GF-D8 (cell line): ENCODE measurements at places on chromosomes 12 and 14.

- no peak for DNase-seq
Measured at GRCh38 chr12:54053751-54054741, at the start of gene HOXC4. Gene HOXC4, plus strand, starts transcription at chr12:54053835. Its CDS starts 88 bp downstream, at chr12:54053923.

GRCh38 chr12:124651516-124652273 lies 84.3 kb upstream of the NCOR2 start:
- no peak for DNase-seq

GRCh38 chr12:69406217-69406616 lies 46.7 kb downstream of the YEATS4 start:
- DNase-seq, result no peak

- no peak for DNase-seq
Measured at GRCh38 chr12:4011597-4011996, 138.4 kb upstream of the PARP11 start.

- DNase-seq, result no peak
Measured at GRCh38 chr12:67772267-67773169, 124.0 kb downstream of the DYRK2 start.

- DNase-seq, result no peak
Measured at GRCh38 chr14:103546652-103547454, 15.6 kb downstream of the BAG5 start.

DNA sequence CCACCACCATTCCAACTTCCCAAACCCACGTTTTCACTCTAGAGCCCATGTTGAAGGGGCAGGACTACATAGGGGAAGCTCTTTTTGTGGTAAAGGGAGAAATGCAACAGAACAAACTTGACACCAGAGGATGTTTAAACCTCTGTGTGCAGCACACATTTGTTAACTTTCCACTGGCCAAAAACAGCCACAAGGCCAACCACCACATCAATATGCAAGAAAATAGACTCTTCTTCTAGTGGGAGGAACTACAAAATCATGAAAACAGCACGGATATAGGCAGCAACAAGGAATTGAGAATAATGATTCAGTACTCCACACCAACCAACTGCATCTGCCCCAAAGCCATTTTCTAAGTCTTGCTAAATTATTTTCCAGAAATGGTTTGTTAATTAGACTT lies 66.3 kb upstream of the CEP83 start:
- DNase-seq, result no peak

DNA sequence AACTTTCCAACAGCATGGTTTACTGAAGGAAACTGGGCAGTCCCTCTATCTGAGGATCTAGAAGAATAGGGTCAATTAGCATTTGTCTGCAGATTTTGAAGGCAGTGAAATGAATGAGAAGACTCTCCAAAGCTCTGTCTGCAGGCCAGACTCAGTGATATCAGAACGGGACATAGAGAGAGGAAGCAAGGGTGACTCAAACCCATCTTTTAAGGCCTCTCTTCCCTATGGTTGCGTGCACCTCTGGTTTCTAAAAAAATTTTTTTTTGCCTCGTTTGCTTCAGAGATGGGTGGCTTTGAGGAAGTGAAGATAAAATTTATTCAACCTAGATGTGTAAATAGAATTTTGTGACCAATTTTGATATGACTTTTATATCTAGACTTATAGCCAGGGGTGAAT lies 71.9 kb upstream of the HOXC13 start:
- DNase-seq, result no peak

DNA sequence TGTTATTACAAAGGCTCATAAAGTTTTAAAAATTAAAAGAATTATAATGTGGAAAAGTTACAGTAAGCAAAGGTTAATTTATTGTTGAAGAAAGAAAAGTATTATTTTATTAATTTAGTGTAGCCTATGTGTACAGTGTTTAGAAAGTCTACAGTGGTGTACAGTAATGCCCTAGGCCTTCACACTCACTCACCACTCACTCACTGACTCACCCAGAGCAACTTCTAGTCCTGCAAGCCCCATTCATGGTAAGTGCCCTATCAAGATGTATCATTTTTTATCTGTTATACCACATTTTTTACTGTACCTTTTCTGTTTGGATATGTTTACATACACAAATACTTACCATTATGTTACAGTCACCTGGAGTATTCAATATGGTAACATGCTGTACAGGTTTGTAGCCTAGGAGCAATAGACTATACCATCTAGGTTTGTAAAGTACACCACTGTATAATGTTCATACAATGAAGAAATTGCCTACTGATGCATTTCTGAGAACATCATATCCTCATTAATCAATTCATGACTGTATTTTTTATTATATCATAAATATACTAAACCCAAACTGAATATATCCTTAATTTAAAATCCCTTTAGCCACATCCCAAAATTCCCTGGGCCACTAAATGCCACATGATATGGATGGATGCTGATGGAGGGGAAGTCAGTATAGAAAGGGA lies 43.6 kb upstream of the NID2 start:
- no peak for DNase-seq

DNA sequence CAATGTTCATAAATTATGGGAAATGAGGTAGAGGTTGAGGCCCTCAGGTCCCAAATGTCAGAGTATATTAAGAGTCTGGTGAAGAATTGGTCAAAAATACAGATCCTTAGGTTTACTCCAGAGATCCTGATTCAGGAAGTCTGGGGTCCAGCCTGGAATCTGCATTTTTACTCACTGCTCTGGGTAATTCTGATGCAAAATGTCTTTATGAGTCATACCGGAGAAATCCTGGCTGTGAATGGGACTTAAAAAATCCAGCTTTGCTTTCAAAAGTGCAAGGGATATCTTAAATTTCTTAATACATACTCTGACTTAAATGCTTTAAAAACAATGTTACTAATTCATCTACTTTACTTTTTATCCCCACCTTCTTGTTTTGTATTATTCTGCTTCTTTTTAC lies 74.5 kb downstream of the FERMT2 start:
- DNase-seq, result no peak

GRCh38 chr12:7797698-7798398 lies 8.6 kb downstream of the NANOG start:
- no peak for DNase-seq

GRCh38 chr12:75922944-75923642 lies 108.5 kb downstream of the PHLDA1 start:
- DNase-seq, result no peak

- no peak for DNase-seq
Measured at GRCh38 chr12:2794191-2794735, 507 bp upstream of the FKBP4 start.

- no peak for DNase-seq
Measured at GRCh38 chr12:18165422-18165871, 75.5 kb upstream of the RERGL start.

- DNase-seq, result no peak
Measured at GRCh38 chr12:116346741-116347140, 69.2 kb upstream of the MED13L start.

DNA sequence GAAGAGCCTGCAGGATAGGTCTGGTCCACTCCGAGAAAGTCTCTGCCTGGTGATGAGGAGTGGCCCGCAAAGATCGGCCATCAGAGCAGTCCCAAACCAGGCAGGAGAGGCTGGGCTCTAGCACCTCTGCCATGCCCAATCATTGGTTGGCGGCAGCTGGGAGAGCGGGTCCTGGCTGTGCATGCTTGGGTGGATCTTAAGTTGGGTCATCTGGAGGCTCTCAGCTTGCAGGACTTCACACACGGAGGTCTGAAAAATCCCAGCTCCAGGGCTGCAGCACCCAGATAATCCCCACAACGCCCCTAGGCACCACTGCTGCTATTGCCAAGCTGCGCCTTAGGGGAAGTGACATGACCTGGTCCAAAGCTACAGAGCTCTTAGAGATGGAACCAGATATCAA lies 766.7 kb upstream of the TBX3 start:
- DNase-seq, result no peak

GRCh38 chr12:69438539-69438938 lies 31.6 kb upstream of the FRS2 start:
- no peak for DNase-seq

GRCh38 chr12:83065562-83065961 lies 378.9 kb downstream of the TMTC2 start:
- DNase-seq, result no peak

DNA sequence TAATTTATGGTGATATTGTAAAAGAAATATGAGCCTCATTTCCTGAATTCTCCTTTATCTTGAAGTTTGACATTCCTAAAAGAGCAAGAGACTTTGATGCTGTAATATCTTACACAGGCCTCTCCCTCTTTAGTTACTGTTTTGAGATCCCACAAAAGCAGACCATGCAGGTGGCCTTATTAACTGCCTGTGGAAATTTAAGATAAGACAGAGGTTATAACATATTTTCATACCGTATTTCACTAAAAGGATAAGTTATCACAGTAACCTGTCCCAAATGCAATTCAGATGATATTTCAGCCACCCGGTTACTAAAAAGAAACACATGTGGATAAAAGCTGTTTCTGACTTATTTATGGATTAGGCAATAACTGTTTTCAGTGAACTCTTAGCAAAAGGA lies 150.1 kb downstream of the NAV3 start:
- DNase-seq, result no peak

DNA sequence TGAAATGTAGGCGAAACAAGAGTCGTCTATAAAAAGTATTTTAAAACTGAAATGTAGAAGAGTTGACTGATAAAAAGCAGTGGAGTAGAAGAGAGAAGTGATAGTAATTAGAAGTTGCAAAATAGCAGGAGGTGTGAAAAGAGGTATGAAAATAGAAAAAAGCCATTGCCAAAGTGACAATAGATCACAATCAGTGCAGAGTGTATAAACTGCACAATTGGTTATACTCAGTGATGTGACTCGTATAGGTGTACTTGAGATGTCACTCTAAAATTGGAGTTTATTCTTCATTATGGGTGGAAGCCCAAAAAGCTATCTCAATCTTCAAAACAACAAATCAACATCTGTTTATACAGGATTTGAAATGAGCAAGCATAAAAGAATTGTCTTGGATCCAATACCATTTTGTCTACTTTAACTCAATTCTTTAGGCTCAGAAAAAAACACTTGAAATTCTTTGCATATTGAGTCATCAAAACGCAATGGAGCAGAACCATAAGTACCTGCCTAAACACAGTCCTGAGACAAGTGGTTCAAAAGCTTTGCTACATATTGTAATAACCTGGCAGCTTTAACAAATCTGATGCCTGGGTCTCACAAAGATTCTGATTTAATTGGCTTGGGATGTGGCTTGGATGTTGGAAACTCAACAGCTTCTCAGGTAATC lies 8.8 kb downstream of the IKBIP start:
- no peak for DNase-seq

- DNase-seq, result no peak
Measured at GRCh38 chr12:66984962-66985361, 284.2 kb upstream of the CAND1 start.

DNA sequence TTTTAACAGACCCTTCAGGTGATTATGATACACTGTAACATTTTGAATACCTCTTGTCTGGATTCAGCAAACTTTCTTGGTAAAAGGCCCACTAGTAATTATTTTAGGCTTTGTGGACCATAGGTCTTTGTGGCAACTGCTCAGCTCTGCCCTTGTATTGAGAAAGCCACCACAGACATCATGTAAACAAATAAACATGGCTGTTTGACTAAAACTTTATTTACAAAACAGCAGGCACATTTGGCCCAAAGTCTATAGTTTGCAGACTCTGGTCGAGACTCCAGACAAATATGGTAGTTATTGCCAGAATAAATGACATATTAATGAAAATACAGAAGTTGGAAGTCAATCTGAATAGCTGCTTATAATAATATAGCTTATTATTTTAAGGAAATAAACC lies 18.2 kb downstream of the NAA30 start:
- no peak for DNase-seq

GRCh38 chr12:66964629-66965028 lies 285.8 kb upstream of the GRIP1 start:
- no peak for DNase-seq

DNA sequence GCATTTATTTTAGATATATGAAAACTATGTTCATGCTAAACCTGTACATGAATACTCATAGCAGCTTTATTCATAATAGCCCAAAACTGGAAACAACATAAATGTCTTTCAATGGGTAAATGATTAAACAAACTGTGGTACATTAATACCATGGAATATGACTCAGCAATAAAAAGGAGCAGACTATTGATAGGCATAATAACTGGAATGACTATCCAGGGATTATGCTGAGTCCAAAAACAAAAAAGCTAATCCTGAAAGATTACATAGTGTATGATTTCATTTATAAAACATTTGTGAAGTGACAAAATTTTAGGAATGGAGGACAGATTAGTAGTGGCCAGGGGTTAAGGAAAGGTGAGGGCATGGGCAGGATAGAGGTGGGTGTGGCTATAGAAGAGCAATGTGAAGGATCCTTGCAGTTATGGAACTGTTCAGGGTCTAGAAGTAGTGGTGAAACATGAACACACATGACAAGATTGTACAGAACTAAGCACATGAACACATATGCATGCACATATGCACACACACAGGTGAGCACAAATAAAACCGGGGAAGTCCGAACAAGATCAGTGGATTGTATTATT lies 61.1 kb upstream of the CDKN3 start:
- no peak for DNase-seq
